CD4-positive, alpha-beta memory T cell (primary cell): ENCODE measurements at places on chromosomes 2 and 18.

GRCh38 chr2:170425281-170425751, 247.4 kb downstream of the MYO3B start:
- H3K27me3 ChIP-seq = no peaks in the 10 kb centered on the region
- H3K27ac ChIP-seq = no peak overlapping the region
- H3K36me3 ChIP-seq = no peaks in the 10 kb centered on the region
- no peak overlapping the region for H3K4me3 ChIP-seq

DNA sequence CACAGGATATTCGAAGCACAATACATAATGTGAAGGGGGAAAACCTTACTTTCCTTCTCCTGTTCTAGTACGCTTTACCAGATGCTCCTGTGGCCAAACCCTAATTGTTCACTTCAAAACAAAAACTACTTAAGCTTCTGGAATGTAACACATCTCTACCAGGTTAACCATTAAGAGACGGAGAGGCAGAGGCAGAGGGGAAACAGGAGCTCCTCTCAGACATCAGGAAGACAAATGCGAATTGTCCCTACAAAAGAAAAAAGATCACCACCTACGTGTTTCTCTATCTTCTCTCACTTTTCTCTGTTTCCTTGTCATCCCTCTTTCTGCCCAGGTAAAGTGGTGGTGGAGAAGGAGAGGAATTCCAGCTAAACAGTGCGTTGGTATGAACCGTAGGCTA, 266.8 kb downstream of the NRXN1 start:
- no peak overlapping the region for H3K27ac ChIP-seq
- no peak for DNase-seq
- H3K4me3 ChIP-seq = no peak overlapping the region
- no peaks in the 10 kb centered on the region for H3K36me3 ChIP-seq
- H3K4me1 ChIP-seq = no peaks in the 10 kb centered on the region

GRCh38 chr18:2135309-2135708, 436.0 kb downstream of the METTL4 start:
- no peaks in the 10 kb centered on the region for H3K36me3 ChIP-seq
- no peaks in the 10 kb centered on the region for H3K27me3 ChIP-seq

- H3K27me3 ChIP-seq = no peaks in the 10 kb centered on the region
- no peak overlapping the region for H3K27ac ChIP-seq
- no peaks in the 10 kb centered on the region for H3K36me3 ChIP-seq
- H3K4me1 ChIP-seq = no peaks in the 10 kb centered on the region
These were observed 29.2 kb downstream of the KCNG3 start for GRCh38 chr2:42464631-42465030.

DNA sequence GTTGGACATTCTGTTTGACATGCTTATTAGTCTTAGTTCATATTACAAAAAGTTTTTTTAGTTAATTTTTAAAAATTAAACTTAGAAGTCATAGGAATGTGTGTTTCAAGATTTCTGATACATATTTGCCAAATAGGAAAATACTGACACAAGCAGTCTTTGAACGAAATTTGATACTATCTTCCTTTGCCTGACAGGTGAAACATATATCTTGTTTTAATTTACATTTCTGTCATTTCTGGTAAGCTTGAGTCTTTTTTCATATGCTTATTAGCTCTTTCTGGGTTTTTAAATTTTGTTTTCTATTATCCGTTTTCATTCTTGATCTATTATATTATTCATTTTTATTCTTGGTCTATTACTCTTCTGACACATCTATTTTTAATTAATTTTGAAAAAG, 24.5 kb downstream of the ITGAV start:
- no peak overlapping the region for H3K27ac ChIP-seq
- no peaks in the 10 kb centered on the region for H3K4me1 ChIP-seq
- DNase-seq = no peak
- no peak overlapping the region for H3K4me3 ChIP-seq
- H3K27me3 ChIP-seq = no peaks in the 10 kb centered on the region
- H3K36me3 ChIP-seq = no peaks in the 10 kb centered on the region

- no peak for DNase-seq
- no peaks in the 10 kb centered on the region for H3K36me3 ChIP-seq
- H3K4me3 ChIP-seq = no peak overlapping the region
These were observed 142.5 kb downstream of the MTCL1 start for GRCh38 chr18:8847900-8848299.

GRCh38 chr18:79628416-79629248, 51.0 kb upstream of the CTDP1 start:
- no peaks in the 10 kb centered on the region for H3K27me3 ChIP-seq
- H3K4me3 ChIP-seq = no peak overlapping the region
- H3K4me1 ChIP-seq = no peaks in the 10 kb centered on the region
- DNase-seq = no peak
- H3K36me3 ChIP-seq = no peaks in the 10 kb centered on the region
- H3K27ac ChIP-seq = no peak overlapping the region
